ENCODE measurements at places on chromosomes 1 and 21.

- peak; percentile 72 for DNase-seq
Measured at GRCh38 chr1:18907021-18907916, 4.9 kb upstream of the ALDH4A1 start.

DNA sequence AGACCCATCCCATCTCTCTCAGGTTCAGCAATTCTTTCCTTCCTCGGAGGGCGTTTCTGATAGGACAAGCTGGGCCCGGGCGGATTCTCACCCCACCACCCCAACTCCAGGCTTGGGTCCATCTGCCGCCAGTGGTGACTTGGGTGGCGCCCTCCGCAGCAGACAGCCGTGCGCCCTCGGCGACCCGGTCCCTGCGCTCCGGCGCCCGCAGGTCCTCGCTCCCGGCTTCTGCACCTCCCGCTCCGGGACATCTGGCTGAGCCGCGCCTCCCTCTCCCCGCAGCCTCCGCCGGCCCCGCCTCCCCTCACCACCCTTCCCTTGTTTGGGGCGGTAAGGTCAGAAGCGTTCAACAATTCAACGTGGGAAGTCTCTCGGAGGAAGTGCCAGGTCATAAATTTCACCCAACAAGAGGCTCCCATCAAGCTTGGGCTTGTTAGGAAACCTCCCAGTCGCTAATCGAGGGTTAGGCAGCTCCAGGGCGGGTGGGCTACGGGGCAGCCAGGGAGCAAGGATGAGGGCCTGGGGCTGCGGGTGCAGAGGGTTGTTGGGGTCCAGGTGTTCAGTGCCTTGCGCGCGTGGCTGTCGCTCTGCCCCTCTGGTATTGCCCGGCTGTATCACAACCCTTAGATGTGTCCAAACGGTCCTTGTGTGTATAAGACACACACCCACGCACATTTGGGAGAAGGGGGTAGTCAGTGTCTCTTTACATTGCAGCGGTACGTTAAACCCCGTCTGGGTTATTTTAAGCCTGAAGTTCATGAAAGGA lies 39.8 kb downstream of the OLIG1 start:
- DNase-seq = no peak

DNA sequence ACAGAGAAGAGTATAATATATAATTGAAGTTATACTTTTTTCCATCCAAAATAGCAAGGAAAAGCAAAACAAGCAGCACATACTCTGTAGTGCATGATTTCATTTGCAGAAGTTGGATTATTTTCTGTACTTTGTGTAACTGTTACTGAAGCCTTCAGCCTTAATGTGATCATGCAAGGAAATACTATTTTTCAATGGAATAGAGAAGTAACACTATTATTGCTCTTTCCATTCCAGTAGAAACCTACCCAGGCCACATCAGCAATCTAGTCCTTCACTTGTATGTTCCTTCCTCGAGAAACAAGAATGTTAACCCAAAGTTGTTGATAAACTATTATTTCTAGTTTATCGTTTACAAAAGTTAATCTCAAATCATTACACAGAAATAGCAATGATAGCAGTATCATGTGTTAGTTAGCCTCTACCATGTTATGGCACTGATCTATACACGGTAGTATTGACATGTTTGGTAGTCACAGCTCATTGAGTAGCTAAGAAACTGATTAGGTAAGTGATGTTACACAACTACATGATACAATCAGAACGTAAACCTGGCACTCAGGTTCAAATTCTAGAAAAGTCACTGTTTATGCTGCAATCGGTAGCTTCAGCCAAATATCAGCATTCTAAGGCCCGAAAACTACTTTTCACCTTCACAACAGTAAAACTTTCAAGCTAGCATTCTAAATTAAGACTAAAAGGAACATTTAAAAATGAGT lies 37.6 kb upstream of the CHRM3 start:
- no peak for DNase-seq

- no peak for DNase-seq
Measured at GRCh38 chr1:37862330-37862729, 2.9 kb upstream of the MTF1 start.

GRCh38 chr1:177825276-177825901 lies 144.5 kb downstream of the SEC16B start:
- no peak for DNase-seq

DNA sequence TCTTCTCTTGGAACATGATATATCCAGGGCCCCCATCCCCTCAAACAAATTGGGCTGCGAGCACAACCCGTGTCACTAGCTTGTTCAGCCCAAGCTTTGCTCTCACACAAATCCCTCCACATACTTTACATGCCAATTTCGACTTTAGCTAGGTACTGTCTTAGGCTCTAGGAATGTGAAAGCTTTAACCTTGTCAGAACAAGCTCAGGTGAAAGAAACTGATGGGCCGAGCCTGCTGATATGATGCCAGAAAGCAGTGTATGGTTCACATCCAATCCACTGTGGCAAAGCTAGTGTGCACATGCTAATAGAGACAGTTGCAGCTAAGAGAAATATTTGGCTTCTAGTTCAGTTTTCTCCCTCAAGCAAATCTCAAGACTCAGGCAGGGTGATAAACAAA lies 79.5 kb downstream of the TNFSF18 start:
- DNase-seq = no peak

- DNase-seq = no peak
Measured at GRCh38 chr1:233354983-233355382, 27.5 kb downstream of the MAP3K21 start.

DNA sequence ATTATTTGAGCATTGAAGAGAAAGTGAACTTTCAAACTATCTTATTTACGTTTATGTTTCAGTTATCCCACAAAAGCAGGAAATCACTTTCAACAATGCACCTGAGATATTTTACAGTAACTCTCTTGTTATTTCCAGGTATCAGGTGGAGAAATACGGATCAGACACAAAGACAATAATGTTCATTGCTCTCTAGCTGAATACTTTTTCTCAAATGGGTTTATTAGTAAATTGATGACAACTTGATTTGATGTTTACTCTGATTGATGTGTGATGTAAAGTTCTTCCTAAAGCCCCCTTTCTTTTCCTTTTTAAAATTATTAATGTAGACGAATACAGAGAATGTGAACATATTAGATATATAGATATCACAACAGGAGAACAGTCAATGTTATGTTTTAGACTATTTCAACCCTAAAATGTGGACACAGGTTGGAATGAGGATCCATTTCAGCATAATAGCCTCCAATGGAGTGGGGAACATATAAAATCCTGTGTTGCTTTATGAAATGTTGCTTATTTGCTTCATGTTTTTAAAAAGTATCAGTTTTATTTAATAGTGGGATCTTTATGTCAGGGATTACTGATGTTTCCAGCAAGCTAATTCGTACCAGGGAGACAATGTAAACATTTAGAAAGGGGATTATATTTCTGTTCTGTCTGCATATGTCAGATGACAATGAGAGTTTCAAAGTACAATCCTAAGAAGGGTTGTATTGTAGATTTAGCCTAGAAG lies 1522.3 kb upstream of the TPTE start:
- DNase-seq = no peak

DNA sequence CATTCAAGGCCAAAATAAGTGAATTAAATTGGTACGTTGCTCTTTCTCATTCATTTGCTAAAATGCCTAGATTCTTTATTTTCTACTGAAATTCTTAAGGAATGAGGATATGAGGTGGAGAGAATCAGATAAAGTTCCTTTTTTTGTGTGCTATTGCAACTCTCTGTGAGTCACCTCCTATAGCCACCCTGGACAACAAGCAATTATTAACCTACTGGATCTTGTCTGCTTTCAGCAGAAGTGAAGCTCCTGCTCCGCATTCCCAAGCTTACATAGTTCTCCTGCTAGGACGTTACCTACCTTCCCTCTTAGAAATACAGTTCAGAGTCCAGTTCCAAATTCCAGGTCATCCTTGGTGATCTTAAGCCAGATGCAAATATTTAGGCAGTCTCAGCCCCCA lies 4.8 kb upstream of the KCNJ6 start:
- no peak for DNase-seq

DNA sequence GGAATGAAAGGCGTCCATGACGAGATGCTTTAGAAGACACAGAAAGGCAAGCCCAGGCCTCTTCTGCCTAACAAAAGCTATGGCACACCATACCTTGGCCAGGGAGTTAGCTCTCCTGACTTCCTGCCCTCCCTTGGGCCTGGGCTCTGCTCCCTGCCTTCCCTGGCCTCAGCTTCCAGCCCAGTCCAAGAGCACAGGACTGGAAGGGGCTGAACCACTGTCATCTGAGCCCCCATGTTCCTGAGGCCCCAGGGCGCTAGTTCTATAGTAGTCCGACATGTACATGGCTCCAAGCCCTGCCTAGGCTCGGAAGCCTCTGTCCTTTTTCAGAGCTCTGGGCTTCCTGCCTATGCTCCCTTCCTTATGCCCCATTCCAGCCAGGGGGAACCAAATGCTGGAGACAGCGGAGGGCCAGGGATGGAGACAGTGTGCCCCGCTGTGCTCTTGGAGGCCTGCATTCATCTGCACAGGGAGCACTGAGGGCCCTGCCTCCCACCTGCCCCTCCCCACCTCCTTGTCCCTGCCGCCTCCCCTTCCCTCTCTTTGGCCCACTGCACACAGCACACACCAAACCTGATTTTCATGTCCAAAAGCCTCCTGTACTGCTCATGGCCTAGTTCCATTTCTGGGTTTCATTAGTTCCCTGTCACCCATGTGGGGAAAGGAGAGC lies 240.1 kb downstream of the RHOU start:
- DNase-seq = no peak

DNA sequence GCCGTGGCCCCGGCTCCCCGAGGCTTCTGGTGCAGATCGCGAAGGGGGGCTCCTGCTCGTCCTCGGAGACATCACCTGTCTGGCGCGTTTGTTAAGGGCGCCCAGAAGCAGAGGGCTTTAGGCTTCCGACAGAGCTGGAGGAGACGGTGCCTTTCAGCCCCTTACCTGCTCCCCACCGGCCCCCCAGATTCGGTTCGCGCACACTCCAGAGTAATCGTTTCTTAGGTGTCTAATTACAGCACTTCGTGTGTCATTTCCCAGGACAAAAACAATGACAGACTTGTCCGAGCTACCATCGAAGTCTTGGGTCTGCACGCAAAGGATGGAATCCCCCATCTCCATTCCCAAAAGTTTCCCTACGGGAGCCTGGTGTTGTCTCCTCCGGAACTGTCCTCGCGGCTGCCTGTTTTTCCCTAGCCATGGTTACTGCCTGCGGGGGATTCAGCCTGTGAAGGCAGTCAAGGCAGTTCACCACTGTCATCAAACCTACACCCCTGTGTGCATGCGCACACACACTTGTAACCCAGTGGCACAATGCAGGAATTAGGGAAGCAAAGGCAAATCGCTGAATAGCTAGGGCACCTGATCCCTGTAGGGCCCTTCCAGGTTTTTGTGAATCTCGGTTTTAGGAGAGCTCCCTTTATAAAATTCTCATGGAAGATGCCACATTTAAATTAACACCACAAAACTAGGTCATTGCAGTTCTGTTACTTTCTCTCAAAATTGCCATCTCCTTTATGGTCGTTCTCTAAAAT lies 738 bp upstream of the CDC42BPA start:
- DNase-seq = peak; percentile 76

DNA sequence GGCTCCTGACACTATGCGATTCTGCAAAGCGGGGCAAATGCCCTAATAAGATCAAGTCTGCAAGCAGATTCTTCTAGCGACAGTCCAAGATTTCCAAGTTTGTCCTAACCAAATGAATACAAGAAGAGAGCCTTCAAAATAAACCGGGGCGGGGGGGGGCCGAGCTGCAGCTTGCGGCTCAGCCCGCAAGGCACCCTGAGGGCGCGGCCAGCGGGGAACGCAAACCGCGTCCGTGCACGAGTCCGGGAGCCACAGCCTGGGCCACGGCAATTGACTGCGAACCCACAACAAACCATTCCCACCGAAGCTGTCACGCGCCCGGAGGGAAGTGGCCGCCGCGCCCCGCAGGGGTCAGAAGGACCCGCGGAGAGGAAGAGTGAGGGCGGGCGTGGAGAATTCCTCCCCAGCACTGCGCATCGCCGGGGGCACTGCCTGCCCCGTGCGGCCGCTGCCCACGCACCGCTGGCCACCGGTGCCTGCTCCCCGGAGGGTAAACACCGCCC lies 687 bp downstream of the TGFBR3 start:
- DNase-seq = peak; percentile 21

GRCh38 chr1:7426780-7427604 lies 344.1 kb upstream of the VAMP3 start:
- DNase-seq = peak; percentile 40

Measured in fibroblast of skin of scalp (primary cell).